Fibroblast of upper back skin (primary cell): ENCODE measurements at places on chromosomes 2 and 18.

DNA sequence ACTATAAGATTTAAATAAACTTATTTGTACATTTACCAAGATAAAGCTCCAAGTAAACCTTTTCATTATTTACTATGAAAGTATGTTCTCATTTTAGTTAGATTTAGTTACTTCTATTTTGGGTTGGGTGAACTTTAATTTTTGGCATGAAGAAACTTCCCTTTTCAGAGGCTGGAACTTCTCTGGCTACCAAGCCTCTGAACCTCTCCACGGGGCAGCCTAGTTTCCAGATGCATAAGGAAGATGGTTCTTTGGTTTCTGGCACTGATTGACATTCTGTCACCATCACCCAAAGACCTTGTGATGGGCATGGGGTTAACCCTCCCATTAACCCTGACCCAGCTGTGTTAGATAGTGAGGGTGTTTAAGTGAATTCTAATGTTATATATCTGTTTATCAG lies 17.1 kb downstream of the PSD4 start:
- no peak for DNase-seq

DNA sequence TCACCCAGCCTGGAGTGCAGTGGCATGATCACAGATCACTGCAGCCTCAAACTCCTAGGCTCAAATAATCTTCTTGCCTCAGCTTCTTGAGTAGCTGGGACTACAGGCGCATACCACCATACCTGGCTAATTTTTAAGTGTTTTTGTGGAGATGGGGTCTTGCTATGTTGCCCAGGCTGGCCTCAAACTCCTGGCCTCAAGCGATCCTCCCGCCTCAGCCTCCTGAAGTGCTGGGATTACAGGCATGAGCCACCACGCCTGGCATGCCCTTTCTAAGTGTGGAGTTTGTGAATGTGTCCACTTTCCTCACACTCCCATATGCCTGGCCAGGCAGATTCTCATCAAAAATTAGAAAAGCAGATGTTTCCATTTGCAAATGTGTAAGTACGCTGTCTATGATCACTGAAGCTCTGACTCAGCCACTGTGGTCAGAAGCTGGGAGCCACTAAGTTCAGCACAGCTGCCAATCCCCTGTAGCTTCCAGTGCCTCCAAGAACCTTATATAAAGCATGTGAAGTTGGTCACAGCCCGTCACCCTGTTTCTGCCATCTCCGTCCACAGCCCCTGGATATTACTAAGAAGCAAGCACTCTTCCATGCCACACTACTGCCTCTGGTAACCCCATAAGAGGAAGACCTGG lies 155.4 kb downstream of the FAM210A start:
- peak; percentile 44 for DNase-seq

- DNase-seq = no peak
These were observed 31.7 kb upstream of the RPE start for GRCh38 chr2:209970711-209971110.

- DNase-seq = no peak
These were observed 75.6 kb downstream of the C1QL2 start for GRCh38 chr2:119082821-119083400.

DNA sequence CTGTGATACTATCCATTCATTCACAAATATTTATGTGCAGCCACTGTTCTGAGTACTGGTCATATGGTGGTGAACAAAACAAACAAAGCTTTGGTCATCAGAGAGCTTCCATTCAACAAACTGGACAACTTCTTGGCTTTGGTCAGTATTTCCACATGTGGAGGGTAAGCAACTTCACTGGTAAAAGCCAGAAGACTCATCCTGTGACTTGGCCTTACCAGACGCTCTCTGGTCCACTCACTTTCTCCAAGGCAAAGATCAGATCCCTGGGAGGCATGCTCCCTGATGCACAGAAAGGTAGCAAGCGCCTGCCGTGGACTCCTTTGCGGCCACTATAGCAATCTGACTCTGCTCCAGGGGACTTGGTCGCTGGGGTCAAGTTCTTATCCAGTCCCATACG lies 179.5 kb downstream of the EN1 start:
- DNase-seq = peak; percentile 58

GRCh38 chr2:31397094-31397493 lies 17.4 kb downstream of the XDH start:
- no peak for DNase-seq

DNA sequence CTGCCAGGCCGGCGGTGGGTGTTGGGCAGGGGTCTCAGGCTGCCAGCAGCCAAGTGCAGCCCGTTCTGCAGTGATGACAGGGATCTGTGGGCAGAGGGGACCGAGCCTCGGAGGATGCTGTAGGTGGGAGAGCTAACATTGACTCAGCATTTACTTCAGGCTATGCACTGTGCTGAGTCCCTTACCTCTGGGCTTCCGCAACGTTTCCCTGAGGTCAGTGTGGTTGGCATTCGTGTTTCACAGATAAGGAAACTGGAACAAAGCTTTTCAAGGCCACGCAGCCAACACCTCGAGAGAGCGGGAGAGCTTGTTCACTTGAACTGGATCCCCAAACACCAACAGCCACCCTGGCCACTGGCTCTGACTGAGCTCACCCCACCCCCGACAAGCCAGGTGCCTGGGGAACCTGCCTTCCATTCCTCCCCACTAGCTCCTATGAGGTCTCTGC lies 839 bp upstream of the GPR148 start:
- no peak for DNase-seq

GRCh38 chr2:27296481-27296880 lies 11.8 kb downstream of the UCN start:
- no peak for DNase-seq

- peak; percentile 72 for DNase-seq
These were observed 224.7 kb downstream of the ACKR3 start for GRCh38 chr2:236794176-236794957.

- no peak for DNase-seq
These were observed 40.9 kb upstream of the ATP6V1B1 start for GRCh38 chr2:70894765-70895164.

DNA sequence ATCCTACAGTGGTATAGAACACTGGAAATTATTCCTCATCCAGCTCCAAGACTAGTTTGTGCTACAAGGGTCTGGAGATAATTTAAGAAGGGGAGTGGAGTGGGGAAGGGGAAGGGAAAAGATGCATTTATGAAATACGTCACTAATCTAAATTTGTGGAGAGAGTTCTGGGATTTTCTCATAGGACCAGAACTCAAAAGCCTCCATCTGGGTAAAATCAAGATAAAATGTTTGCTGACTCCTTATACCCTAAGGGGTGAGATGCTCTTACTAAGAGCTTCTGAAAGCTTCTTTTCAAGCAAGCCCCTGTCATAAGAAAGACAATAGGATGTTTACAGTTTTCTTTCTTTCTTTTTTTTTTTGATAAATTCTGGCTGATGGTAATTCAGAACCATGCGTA lies 88.5 kb upstream of the RBMS1 start:
- no peak for DNase-seq

- no peak for DNase-seq
These were observed 102.5 kb downstream of the HNRNPLL start for GRCh38 chr2:38500283-38500634.
